ENCODE measurements at places on chromosomes 6 and 20.

GRCh38 chr6:84026721-84027164 lies 6.8 kb upstream of the MRAP2 start:
- no peak for DNase-seq

DNA sequence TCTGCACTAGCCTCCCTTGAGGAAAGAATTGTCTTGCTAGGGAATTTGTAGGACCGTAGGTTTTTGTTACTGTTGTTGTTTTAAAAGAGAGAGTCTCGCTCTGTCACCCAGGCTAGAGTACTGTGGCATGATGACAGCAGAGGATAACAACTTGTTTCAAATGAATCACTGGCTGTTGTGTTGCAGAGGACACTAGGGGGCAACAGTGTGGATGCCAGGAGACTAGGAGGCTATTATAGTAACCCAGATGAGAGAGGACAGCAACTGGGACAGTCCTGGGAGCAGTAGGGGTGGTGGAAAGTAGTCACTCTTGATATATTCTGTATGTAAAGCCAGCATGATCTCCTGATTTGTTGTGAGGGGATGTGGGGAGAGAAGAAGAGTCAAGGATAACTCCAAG lies 41.8 kb upstream of the LAMA4 start:
- DNase-seq = peak; percentile 31

GRCh38 chr6:9564021-9564420 lies 850.9 kb downstream of the TFAP2A start:
- no peak for DNase-seq

DNA sequence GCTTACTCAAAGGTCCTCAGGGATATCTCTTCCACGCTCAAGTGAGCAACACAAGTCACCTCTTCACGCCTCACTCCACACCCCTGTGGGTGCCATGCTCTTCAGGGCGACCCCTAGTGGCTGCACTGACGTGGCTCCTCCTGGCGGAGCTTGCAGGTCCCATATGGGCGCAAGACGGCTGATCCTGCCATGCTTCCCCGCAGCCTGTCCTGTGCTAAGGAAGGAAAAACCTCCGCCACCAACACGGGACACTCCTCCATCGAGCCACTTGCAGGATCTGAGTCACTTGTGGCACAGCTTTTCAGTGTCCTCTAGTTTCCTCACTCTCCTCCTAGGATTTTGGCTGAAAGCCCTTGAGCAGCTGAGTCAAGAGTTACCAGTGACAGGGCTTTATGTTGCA lies 90.7 kb downstream of the KHDC1L start:
- no peak for DNase-seq

- no peak for DNase-seq
Measured at GRCh38 chr6:148383658-148384368, 41.2 kb downstream of the SASH1 start.

- DNase-seq = no peak
Measured at GRCh38 chr6:168232989-168233874, 86.3 kb downstream of the DACT2 start.

GRCh38 chr20:33787253-33787891 lies 23.8 kb upstream of the CHMP4B start:
- no peak for DNase-seq

DNA sequence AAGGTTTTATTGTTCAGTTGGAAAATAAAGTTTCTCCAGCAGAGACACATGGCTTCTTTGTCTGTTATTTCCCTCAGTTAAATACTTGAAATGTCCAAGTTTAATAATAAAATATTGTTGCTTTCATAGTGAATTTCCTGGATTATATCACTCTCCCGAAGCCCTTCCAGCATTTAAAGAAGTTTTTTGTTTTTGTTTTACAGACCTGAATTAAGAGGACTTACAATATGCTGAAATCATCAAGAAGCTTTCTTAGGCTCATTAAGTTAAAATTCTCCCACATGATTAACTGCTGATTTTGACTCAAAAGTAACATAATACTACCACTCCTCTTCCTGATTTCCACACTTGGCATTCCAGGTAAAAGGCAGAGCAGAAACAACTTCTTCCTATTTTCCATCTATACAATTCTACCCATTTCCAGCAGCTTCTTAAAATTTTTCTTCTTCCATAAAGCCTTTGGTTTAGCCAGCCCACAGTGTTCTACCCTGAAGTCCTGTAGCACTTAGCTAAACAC lies 35.8 kb downstream of the PDSS2 start:
- no peak for DNase-seq

DNA sequence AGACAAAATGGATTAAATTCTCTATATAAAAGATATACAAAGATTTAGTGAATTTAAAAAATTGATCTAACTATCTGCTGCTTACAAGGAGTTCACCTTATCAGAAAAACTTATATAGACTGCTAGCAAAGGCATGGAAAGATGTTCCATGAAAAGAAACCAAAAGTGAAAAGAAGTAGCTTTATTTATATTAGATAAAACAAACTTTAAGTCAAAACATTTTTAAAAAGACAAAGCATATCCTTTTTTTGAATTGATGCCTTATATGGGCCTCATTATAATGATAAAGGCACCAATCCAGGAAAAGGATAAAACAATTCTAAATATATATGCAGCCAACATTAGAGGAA lies 334.2 kb downstream of the MEI4 start:
- DNase-seq = no peak

GRCh38 chr6:116402108-116402937 lies 31.6 kb downstream of the DSE start:
- DNase-seq = no peak

DNA sequence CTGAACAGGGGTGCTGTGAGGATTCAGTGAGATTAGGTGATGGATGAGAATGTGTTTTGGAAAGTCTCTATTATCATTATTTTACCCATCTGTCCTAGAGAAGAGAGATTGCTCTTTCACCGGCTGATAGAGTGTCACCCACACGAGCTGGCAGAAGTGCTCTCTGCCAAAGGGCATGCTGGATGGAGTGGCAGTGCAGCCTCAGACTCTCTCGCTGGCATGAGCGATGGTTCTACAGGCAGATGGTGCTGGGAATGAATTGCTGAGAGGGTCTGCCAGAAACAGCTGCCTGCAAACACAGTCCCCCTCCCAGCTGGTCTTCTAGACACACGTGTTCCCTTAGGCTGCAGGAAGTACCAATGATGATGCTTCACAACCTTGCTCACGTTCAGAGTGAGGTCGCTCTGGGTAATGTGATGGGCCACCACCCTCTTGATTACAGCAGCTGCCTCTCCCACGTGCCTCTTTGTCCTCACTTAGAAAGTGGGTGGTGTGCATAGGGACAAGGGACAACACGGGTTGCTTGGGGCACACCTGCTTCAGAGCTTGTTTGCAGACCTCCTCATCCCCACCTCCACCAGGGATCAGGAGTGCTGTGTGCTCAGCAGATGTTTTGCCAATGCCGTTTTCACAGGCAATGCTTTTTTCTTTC lies 84.7 kb downstream of the FOXA2 start:
- DNase-seq = no peak

- no peak for DNase-seq
Measured at GRCh38 chr6:138036111-138036510, 71.1 kb downstream of the PERP start.

GRCh38 chr6:83536034-83536646 lies 23.8 kb downstream of the PRSS35 start:
- DNase-seq = no peak

DNA sequence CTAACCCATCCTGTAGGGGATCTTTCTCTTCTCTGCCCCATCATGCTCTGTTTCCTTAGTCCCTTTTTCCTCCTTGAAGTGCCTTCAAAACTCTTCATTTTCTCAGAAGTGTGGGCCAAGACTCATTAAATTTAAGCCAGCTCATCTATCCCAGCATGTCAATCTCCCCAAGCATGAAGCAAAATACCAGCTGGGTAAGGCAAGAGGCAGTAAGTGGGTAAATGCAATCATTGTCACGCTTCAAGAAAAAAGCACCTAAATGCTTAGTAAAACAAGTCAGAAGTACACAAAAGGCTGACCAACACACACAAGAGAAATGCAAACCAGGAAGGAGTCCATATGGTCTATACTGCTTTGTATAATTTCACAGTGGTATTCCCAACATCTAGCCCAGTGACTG lies 61.5 kb downstream of the COL12A1 start:
- DNase-seq = peak; percentile 50

- DNase-seq = no peak
Measured at GRCh38 chr20:57498425-57499400, 26.2 kb downstream of the CTCFL start.

GRCh38 chr20:48711696-48712464 lies 115.9 kb downstream of the PREX1 start:
- no peak for DNase-seq

DNA sequence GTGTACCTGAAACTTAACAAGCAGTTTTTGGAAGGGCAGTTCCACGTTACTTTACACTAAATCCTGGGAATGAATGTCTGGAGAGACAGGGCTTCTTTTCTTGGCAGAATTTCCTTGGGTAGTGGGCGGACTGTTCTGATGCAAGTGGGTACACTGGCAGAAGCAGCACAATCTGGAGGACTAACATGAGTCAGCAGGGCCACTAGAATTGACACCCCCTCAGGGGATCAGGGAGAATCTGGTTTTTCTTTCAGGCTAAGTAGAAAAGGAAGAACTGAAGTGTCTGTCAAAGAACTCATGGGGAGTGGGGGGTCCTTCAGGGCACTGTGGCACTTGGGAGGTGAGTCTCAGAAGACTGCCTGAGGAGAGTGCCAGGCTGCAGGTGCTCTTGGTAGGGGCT lies 34.6 kb downstream of the PANK2 start:
- DNase-seq = no peak

- no peak for DNase-seq
Measured at GRCh38 chr20:40335901-40336351, 353.1 kb downstream of the MAFB start.

- no peak for DNase-seq
Measured at GRCh38 chr20:5614506-5614905, 135.7 kb upstream of the SHLD1 start.

- DNase-seq = no peak
Measured at GRCh38 chr6:113649276-113649675, 207.9 kb upstream of the MARCKS start.

DNA sequence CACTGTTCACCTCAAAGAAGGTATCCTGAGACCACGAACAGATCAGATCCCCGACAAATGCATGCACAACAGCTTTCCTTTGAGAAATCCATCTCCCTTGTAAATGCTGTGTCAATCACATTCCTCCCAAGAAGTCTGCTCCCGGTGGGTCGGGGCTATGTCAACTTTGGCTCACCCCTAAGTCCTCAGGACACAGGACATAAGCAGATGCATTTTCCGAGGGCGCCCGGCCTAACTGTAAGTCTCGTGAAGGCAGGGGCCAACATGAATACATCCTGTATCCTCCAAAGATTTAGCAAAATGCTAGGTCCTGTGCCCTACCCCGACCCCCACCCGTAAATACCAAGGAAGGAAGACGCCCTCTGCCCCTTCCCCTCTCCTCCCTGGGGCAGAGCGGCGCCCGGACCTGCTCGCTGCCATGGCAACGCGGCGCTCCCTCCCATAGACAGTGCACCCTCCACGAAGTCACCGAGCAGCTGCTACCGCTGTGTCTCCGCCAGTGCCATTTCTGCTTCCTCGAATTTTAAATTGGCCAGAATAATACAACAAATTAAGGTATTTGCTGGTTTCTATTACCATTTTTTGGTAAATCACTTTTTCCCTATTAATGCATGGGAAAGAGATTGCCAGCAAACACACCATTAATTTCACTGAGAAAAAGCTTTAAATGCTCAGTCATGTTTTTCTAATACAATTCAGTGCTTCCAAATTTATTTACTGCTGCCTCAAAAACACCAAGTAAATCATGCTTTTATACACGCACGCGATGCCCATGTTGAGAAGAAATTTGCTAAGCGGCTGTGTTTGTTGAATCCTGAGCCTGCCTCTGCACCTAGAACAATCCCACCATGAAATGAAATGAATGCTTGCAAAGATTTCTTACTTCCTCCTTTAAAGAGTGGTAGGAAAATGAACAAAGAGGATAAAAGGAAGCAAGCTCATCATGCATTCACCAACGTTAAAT lies 100.6 kb downstream of the PCSK2 start:
- no peak for DNase-seq

GRCh38 chr6:161434350-161434749 lies 160.5 kb upstream of the AGPAT4 start:
- no peak for DNase-seq

DNA sequence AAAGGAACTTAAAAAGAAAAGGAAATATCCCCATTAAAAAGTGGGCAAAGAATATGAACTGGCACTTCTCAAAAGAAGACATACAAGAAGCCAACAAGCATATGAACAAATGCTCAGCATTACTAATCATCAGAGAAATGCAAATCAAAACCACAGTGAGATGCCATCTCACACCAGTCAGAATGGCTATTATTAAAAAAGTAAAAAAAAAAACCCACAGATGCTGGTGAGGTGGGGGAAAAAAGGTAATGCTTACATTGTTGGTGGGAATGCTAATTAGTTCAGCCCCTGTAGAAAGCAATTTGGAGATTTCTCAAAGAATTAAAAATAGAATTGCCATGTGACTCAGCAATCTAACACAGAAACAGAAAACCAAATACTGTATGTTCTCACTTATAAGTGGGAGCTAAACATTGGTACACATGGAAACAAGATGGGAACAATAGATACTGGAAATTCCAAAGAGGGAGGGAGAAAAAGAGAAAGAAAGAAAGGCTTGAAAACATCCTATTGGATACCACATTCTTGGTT lies 437.1 kb downstream of the GRIK2 start:
- no peak for DNase-seq

DNA sequence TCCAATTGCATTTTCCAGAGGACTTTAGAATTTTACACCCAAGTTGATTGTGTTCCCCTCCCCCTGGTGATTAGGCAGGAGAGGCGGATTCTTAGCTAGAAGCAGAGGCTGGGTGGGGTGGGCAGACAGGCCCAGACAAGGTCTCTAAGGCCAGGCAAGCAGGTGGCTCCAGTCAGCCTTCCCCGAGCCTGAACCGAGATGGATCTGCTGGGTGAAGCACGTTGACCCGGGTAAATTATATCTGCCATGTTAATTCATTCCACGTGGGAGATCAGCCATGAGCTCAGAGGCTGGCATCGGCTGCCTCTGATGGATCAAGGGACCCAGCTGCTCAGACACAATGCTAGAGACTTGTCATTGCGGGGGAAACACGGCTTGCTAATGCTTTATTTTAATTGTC lies 159.5 kb upstream of the MAFB start:
- DNase-seq = no peak

- no peak for DNase-seq
Measured at GRCh38 chr20:37464611-37465010, 56.4 kb upstream of the NNAT start.

DNA sequence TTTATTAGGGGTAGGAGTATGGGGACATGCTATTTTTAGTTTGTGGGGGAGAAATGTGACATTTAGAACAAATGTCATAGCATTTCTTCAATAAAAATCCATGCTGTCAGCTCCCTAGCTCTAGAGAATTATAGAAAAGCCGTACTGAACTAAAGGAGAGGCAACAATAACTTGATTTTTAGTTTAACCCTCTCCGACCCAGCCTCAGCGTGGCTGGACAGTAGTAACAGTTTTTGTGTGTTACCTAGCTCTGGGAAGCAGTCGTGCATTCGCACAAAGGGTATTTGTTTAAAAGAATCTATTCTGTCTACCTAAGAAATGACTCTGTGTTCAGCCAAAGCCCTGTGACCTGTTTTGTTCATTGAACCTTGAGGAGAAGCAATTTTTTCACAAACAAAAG lies 442.4 kb upstream of the SOX4 start:
- no peak for DNase-seq

- DNase-seq = no peak
Measured at GRCh38 chr6:127456465-127456864, 2.7 kb downstream of the KIAA0408 start.

- DNase-seq = no peak
Measured at GRCh38 chr20:12837646-12838045, 171.1 kb upstream of the SPTLC3 start.

Data from kidney epithelial cell (primary cell).